CD4-positive, alpha-beta T cell treated with Interleukin-15 for 4 hours (primary cell): ENCODE measurements at places on chromosomes 13 and 19.

GRCh38 chr19:35114353-35115176 lies 1.1 kb upstream of the FXYD3 start:
- DNase-seq, result peak; percentile 65

GRCh38 chr13:36352350-36352749 lies 6.2 kb upstream of the SPART start:
- no peak for DNase-seq

DNA sequence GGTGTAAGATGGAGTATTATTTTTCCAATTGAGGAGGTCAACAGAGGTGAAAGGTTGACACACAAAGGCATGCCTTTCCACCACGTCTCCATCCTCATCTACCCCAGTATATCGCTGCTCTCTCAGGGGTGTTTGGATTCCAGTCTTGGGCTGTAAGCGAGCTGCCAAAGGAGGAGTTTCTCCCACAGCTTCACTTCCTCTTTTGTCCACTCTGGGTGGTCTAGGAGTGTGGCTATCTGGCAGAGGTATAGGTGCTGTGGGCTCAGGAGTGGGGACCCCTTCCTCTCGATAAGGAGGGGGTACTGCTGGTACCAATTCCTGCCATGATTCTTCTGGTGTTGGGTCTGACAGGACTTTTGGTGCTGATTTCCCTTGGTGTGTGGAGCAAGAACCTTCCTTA lies 39.4 kb downstream of the ZNF846 start:
- no peak for DNase-seq

GRCh38 chr19:38721979-38722773 lies 22.1 kb downstream of the CAPN12 start:
- DNase-seq, result no peak

GRCh38 chr13:100301418-100301817 lies 212.5 kb downstream of the PCCA start:
- DNase-seq, result no peak

- DNase-seq, result no peak
Observed at GRCh38 chr13:66578305-66578704, 651.8 kb downstream of the PCDH9 start.

- no peak for DNase-seq
Observed at GRCh38 chr19:16106121-16106520, 5.6 kb upstream of the RAB8A start.

GRCh38 chr19:50490991-50491472 lies 14.4 kb upstream of the GARIN5A start:
- DNase-seq, result no peak

GRCh38 chr13:69796256-69796655 lies 311.4 kb upstream of the ATXN8OS start:
- no peak for DNase-seq

DNA sequence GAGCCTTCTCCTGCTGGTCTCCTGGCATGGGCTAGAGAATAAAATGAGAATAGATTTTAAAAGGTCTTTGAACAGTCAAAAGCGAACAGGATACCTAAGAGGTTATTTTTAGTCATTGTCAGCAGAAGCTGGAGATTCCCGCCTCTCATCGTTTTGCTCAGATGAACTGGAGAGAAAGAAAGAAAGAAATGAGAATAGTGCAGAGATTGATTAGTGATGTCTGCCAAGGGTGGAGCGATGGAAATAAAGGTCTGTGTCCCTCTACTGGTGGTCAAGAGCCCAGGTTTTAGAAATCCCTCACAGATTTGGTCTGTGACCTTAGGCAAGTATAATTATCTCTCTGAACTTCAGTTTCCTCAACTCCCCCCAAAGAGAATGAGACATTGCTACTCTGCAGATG lies 5.3 kb downstream of the NCAN start:
- DNase-seq, result no peak

- DNase-seq, result no peak
Observed at GRCh38 chr13:98792785-98793495, 40.5 kb upstream of the SLC15A1 start.
